Stimulated activated CD8-positive, alpha-beta memory T cell treated with anti-CD3 and anti-CD28 coated beads, Interleukin-4, amount 100 ng/mL, for 1 hour (primary cell): ENCODE measurements at places on chromosomes 4 and X.

- no peak for DNase-seq
Observed at GRCh38 chr4:109942292-109942926, 29.7 kb downstream of the EGF start.

DNA sequence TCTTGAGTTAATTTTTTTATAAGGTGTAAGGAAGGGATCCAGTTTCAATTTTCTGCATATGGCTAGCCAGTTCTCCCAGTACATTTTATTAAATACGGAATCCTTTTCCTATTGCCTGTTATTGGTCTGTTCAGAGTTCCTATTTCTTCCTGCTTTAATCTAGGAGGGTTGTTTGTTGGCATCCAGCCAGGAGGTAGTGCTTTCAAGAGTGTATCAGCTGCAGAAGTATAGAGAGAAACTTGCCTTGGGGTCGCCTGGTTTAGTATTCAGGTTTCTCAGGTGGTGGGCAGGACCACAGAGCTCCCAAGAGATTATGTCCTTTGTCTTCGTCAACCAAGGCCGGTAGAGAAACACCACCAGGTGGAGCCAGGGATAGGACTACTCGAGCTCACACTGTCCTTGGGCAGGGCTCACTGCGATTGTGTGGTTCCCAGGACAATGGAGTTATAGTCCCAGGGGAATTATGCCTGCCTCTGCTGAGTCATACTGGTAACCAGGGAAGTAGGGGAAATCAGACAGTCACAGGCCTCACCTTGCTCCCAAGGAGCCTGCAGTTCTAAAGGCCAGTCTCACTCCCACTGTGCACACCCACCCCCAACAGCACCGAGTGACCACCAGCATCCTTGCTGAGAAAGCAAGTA lies 168.1 kb downstream of the VSIG4 start:
- no peak for DNase-seq

DNA sequence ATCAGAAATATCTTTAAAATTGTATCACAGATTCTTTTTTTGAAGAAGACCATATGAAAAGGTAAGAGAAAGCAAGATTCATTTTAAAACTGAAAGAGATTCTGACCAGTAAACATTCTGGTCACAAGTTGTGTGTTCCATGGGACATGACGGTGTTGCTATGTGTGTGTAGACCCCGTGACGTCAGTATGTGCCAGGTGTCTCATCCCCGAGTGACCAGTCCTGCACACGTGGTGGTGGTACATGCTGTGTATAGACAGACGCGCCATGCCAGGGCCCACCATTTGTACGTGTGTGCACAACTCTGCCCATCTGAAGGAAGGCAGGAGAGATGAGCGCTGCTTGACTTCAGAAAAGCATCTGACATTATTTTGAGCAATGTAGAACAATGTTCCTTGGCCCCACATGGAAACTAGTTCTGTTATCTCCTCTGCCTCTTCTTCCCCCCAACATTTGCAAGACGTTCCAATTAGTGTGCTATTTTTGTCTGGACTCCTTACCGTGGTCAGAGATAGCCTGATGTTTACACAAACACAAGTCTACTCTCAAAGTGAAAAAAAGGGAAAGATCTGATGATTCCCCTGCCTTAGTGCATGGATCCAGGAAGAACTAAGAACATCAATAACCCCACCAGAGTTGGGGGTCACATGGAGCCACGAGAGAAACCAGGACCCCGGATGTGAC lies 51.2 kb downstream of the IRF2 start:
- DNase-seq, result no peak

GRCh38 chr4:145870155-145871020 lies 68.2 kb downstream of the ZNF827 start:
- DNase-seq, result no peak

DNA sequence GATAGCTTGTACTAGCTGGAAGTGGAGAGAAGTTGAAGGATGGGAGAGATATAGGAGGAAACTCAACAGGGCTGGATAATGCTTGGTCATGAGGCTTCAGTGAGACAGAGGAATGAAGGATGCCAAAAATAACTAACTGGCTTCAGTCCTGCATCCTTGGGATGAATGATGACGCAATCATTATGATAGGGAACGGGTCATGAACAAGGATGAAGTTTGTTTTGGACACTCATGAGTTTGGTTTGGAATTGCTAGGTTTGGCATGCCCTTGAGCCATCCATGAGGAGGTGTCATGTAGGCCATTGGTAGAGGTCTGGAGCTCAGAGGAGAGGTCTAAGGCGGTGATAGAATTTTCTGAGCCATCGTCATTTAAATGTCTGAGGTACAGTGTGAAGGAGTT lies 160.0 kb upstream of the NHS start:
- no peak for DNase-seq

DNA sequence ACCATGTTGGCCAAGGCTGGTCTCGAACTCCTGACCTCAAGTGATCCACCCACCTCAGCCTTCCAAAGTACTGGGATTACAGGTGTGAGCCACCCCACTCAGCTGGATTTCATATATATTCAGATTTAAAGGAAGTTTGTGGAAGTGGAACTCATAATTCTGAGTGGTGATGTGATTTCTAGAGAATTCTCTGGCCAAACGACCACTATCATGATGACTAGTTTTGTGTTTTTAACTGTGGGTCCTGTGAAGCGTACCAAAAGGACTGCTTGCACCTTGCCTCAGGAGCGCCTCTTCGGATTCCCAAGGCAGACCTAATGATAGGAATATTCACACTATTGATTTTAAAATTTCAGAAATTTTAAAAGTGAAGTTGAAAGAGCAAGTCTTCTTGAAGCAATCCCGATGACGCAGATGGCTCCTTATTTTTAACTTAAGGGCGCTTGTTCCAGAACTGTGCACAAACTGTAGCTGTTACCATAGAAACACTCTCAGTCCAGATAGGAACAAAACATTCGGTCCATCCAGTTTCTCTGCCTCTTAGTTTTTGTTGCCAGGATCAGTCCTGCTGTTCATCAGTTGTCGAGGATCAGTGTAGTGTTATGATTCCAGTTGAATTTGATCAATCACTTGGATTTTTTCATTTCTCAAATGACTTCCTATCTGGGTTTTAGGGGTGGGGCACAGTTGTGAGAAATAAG lies 51.7 kb upstream of the CLCN4 start:
- DNase-seq, result no peak

- DNase-seq, result no peak
Observed at GRCh38 chr4:67939195-67939594, 24.1 kb downstream of the TMPRSS11A start.

GRCh38 chrX:136395271-136395670 lies 92.5 kb upstream of the BRS3 start:
- DNase-seq, result no peak

GRCh38 chrX:9942086-9942485 lies 25.1 kb upstream of the CLDN34 start:
- peak; percentile 5 for DNase-seq

DNA sequence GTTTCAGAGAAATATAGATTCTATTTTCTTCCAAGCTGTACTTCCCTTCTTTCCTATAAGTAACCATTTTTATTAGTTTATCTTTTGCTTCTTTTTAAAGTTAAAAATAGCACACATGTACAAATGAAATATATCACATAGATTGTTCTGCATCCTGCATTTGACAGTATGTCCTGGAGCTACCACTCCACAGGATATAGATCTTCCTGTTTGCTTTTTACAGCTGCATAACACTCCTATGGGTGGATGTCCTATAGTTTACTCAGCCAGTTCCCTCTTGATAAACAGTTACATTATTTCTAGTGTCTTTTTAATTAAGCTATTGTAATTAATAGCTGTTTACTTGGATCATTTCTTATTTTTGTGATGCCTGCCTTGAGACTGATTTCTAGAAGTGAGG lies 301.6 kb upstream of the DDX53 start:
- no peak for DNase-seq

DNA sequence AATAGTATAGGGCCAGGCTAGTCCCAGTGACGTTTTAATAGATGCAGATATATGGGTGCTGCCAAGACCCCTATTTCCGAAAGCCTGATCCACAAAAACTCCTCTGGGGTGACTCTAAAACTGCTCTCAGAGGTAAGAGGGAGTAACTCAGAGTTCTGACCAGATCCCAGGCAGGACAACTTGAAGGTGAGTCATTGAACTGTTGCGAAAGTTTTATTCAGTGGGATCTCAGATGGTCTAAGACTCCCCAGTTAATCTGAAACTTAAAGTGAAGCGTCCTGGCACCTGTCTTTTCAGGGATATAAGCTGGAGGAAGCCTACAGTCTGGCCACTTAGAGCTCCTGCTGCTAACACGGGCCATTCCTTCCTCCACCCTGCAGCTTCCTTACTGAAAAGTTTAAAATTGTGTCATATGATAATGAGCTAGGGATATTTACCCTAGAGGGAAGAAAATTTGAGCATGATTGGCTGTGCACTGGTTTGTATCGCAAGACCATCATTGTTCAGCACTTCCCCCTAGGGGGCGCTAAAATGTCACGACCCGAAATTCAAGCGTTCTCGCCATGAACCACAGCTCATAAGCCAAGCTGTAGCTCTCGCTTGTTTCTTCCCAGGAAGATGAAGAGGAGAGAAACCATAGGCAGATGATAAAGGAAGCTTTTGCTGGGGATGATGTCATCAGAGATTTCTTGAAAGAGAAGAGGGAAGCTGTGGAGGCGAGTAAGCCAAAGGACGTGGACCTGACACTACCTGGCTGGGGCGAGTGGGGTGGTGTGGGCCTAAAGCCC lies 19.5 kb downstream of the UTP14A start:
- DNase-seq, result peak; percentile 25

- no peak for DNase-seq
Observed at GRCh38 chr4:171626554-171626953, 186.7 kb upstream of the GALNTL6 start.
